GM04504 (cell line): ENCODE measurements at places on chromosomes 3 and 15.

GRCh38 chr15:68022061-68022460 is 32.1 kb upstream of the PIAS1 start:
- DNase-seq, result no peak

DNA sequence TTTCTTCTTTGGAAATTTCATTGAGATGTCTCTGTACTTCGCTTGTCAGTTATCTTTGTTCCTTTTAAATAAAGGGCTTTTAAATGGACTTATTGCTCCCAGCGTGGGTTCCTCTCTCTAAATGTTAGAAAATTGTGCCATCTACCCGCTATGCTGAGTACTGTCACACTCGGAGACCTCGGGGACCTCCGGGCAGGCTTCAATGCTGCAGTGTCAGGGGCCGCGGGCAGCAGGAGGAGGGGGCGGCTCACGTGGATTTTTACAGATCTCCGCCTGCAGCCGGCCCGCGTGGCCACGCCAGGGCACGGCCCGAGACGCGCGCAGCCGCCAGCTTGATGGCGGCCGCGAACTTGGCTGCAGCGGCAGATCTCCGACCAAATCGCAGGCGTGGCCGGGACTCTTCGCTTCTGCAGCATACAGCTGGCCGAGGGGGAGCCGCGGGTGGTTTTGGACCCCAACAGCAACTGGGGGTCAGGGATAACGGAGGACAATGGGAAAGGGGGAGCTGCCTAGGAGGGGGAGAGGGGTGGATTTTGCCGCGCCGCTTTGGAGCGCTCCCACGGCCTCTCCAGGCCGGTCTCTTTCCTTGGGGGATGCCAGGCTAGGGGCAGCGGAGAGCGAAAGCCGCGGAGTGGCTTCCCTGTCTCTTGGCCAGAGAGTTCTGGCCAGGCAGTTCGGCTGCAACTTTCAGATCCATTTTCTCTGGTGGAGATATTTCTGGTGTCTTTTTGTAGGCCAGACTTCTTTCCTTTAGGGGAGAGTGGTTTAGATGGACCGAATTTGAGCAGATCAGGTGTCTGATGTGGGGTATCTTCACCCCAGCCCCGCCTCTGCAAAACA is 15.3 kb downstream of the NR2F2 start:
- DNase-seq, result no peak

- DNase-seq, result no peak
These were observed 93.1 kb upstream of the SLC6A11 start for GRCh38 chr3:10722911-10723310.

- no peak for DNase-seq
These were observed 26.6 kb upstream of the FLNB start for GRCh38 chr3:57981483-57982087.

GRCh38 chr3:71402911-71403310 is 180.6 kb downstream of the FOXP1 start:
- no peak for DNase-seq

DNA sequence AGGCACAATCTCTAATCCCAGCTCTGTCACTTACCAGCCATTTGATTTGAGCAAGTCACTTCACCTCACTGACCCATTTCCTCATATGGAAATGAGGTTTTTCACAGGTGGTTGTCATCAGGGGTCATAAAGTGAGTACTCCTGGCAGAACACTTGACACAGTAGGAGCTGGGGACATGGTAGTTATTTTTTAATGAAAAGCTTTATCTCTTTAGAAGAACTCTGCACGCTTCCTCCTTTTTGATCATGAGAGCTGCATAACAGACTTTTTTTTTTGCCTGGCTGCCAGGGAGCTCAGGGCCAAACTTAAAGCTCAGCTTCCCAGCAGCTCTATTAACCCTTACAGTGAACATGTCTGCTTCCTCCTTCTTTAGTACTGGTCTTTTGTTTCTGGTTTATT is 8.4 kb downstream of the VWA5B2 start:
- DNase-seq, result no peak

DNA sequence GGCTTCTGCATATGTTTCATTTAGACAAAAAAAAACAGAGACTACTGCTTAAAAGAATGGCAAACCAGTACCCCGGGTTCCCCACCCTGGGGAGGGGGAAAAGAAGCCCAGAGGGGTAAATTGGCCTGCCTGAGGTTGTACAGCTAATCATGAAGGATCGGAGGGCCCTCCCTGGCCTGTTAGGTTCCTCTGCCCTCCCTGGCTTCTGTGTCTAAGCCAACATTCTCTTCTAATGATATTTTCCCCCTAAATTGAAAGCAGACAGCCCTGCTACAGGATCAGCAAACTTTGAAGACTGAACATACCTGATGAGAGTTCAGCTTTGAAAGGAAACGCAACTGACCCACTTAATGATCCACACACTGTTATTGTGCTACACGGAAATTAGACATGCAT is 2.5 kb downstream of the ARHGAP31 start:
- DNase-seq, result no peak

DNA sequence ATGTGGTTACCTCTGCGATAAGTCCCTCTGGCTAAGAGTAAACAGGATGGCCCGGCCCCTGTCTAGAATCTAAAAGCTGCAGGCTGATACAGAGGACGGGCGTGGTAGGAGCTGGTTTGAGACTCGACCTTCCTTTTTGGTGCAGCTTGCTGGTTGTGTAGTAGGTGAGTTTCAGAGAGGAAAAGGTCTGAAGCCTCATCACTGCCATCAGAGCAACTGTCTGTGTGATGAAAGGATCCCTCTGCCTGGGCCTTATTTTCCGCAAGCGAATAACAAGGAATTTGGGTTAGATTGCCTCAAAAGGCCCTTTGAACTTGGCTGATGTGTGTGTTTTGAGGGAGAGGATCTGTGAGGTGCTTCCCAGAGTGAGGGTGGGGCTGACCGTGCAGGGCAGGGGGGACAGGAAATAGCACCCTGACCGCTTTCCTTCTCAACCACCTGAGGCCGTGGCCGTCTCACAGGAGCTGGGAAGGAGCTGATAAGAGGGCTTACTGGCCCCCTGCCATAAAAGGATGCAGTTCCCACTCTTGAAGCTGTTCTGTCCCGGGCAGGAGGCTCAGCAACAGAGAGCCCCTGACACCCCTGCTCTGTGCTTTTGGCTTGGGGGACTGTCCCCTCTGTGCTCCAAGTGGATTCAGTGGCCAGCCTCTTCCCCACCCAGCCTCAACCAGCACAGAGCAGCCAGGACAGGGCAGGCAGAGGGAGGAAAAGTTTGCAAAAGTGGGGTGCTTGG is 45.6 kb upstream of the TFRC start:
- no peak for DNase-seq

DNA sequence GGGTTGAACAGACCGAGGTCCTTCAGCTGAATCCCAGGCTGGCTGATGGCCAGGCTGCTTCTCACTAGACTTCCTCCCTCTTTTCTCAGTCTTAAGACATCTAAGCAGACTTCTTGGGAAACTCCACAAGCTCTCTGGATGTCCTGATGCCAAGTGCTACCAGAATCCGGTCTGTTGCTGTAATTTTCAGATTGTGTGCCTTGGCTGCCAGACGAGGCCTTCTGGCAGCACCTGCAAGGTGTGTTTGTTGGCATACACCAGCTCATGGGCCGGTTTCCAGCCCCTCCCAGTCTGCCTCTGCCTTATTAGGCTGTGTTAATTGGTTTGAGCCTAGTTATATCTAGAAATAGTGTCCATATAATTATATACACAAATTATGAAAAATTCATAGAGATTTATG is 120.6 kb downstream of the TNIK start:
- DNase-seq, result no peak

- no peak for DNase-seq
These were observed 11.9 kb downstream of the RASA2 start for GRCh38 chr3:141498598-141499223.

DNA sequence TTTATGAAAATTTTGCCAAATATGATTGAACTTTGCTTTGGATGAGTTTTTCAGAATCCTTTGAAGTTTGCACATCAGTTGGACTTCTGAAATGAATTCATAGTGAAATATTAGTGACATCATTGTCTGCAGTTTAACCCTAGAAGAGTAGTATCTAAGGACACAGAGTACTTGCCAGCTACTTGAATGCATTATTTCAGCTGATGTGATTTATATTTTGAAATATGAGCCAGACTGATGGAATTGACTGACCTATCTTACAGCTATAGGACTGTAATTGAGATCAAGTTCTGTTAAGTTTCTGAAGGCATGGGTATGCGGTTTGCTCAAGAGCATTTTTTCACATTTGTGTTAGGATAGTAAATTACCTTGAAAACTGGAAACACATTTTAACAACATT is 51.2 kb downstream of the LYSMD4 start:
- DNase-seq, result no peak

DNA sequence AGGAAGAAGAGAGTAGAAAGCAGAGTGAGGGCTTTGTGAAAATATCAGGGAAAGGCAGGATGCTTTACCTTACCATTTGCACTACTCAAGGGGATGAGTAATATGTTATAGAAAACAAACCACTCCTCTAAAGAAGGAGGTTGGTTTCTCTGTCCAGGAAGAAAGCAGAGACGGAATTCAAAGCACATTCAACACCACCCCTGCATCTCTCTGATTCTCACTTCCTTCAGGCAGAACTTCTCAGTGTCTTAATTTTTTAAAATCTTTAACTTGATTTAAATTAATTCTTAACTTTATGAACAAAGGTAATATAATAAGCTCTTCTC is 82.4 kb downstream of the NR2F2 start:
- DNase-seq, result no peak

- DNase-seq, result no peak
These were observed 287.6 kb upstream of the STT3B start for GRCh38 chr3:31244929-31245817.

GRCh38 chr15:69524296-69524695 is 71.7 kb downstream of the RPLP1 start:
- no peak for DNase-seq

GRCh38 chr3:93843981-93844380 is 129.7 kb downstream of the PROS1 start:
- peak; percentile 42 for DNase-seq

DNA sequence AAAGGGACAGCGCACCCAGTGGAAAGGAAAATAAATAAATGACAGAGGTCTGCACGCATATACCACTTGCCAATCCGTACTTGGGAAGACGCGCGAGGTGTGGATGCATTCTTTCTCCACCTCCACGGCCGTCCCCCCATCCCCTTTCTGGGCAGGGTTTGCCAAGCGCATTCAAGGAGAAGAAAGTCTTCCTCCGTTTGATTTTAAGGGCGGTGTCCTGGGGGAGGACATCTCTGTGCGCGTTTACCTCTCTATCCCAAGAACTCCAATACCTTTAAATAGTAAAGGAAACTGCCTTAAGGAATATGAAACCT is 576 bp upstream of the MB21D2 start:
- DNase-seq, result no peak

DNA sequence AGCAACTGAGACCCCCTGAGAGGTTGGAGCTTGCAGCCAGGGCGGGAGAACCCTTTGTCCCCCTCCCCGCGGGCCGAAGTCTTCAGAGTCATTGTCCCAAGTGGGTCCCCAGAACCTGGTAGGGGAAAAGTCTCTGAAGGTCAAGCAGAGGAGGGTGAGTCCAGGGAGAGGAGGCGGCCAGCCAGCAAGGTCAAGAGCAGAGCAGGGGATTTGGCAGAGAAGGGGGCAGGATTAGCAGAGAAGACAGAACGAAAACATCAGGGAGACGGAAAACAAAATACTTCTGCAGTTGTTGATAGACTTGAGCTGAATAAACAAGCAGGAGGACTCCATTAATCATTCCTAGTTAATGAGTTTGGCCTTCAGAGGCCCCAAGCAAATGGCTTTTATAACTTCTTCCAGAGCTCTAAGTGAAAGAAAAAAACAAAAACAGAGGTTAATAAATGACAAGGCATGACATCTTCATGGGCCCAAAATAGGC is 66.7 kb downstream of the GRIP2 start:
- DNase-seq, result no peak

DNA sequence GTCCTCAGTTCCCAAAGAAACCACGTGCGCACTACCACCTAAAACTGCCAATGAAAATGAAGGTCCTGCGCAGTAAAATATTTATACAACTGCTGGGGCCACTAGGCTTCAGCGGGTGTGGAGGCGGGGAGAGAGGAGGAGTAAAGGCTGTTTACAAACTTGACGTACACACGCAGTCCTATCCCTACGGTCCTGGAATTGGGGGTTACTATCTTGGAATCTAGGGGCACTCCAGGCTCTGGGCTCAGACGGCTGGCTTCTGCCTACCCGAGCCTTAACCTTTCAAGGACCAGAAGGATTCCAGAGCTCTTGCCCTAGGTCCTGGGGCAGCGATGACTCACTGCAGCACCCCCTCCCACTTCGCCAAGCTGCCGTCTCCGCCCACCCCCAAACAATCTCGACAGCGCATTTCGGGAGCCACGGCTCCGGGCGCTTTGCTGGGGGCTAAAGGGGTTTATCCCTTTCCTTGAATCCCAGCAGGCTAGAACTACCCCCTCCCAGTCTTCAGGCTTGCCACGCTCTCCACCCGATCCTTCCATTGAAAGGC is 3.0 kb downstream of the ADAMTS9 start:
- no peak for DNase-seq

DNA sequence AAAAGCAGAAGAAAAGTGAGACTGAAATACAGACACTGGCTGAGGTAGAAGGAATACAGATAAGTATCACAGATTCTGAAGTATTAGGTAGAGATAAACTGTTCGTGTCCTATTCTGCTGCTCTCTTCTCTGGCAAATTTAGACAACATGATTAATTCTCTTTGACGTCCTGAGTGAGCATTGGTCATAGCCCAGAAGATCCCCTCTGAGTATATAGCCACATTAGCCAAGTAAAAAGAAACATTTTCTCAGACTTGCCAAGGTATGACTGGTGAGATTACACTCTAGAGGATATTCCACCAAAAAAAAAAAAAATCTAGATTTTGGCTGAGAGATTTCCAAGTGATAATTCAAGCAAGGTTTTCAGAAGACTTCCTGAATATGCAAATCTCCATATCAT is 111.4 kb upstream of the ALCAM start:
- no peak for DNase-seq

DNA sequence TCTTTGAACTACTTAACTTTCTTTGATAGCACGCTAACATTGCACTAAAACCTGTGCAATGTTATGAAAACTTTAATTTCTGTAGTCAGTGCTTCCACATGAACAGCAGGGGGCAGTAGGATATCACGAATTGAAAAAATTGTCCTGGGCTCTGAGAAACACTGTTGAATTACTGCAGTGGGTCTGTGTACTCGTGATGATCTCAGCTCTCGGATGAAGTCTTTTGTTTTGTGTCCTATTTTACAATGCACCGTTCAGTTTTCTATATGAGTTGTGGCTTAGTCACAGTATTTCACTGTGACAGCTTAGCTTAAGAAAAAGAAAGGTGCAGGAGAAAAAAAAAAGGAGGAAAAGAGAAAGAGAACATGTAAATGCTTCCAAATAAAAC is 141.3 kb upstream of the CCDC54 start:
- peak; percentile 54 for DNase-seq

DNA sequence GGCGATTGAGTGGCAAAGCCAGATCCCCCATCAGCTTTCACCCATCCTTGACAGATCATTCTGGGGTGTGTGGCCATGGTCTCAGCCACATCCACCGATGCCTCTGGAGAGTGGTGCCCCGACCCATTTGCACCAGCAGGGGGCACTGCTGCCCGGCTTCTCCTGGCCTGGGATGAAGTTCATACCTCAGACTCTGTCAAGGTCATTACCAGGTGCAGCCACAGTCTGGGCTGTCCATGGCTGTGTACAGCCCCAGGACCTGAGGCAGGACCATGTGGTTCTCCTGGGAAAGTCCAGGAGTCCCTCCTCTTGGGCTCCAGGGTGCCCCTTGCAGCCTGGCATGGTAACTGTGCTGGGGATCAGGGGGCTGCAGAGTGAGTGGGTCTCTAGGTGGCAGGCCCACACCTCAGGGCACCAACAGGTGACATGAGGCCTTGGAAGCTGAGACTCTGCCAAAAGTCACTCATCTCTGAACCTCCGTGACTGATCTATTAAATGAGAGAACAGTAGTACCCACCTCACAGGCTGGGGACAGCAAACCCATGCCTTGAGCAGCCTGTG is 67.2 kb downstream of the CACNA2D2 start:
- DNase-seq, result no peak

- DNase-seq, result no peak
These were observed 4.2 kb downstream of the PLOD2 start for GRCh38 chr3:146156666-146157314.
